SJCRH30 (cell line): ENCODE measurements at places on chromosomes 2 and 18.

GRCh38 chr2:24618144-24618543 lies 127.1 kb downstream of the NCOA1 start:
- DNase-seq, result peak; percentile 36

GRCh38 chr18:79587779-79588635 lies 91.6 kb upstream of the CTDP1 start:
- DNase-seq, result no peak

GRCh38 chr2:164065038-164065437 lies 329.2 kb upstream of the FIGN start:
- no peak for DNase-seq

- no peak for DNase-seq
These were observed 44.0 kb upstream of the DSG1 start for GRCh38 chr18:31273812-31274527.

GRCh38 chr2:216474925-216475670 lies 23.5 kb upstream of the RPL37A start:
- DNase-seq, result no peak

DNA sequence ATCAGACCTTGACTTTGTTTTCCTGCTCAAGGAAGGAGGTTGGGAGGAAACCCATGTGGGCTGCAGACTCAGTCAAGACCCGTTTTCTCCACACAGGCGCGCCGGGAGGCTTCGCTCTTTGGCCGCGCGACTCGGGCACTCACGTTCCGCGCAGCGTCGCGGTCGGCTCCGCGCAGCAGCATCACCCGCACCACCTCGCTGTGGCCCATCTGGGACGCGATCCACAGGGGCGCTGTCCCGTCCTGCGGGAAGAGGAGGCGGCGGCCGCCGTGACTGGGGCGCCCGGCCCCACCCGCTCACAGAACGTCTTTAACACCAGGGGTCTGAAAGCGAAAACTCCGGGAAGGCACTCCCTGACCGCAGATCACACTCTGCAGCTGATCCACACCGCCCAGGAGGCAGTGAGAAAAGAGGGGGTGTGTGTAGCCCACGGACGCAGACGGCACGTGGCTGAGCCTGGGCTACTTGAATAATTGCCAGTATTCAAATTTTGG lies 33.1 kb upstream of the NPC1 start:
- DNase-seq, result no peak

GRCh38 chr2:143254110-143254509 lies 124.9 kb downstream of the ARHGAP15 start:
- DNase-seq, result peak; percentile 29

- no peak for DNase-seq
These were observed 263.2 kb downstream of the LTBP1 start for GRCh38 chr2:33209976-33210375.

DNA sequence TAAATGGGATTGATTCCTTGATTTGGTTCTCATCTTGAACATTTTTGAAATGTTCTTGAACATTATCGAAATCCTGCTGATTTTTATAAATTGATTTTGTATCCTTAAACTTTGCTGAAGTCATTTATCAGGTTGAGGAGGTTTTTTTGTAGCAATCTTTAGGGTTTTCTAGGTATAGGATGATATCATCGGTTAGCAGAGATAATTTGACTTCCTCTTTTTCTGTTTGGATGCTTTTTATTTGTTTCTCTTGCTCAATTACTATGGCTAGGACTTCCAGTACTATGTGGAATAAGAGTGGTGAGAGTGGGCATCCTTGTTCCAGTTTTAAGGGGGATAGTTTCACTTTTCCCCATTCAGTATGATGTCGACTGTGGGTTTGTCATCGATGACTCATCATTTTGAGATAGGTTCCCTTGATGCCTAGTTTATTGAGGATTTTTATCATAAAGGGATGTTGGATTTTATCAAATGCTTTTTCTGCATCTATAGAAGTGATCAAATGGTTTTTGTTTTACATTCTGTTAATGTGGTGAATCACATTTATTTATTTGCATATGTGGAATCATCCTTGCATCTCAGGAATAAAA lies 201.5 kb upstream of the ZSWIM2 start:
- no peak for DNase-seq

GRCh38 chr18:37634516-37634915 lies 68.9 kb upstream of the CELF4 start:
- DNase-seq, result no peak

- peak; percentile 86 for DNase-seq
These were observed 9.6 kb upstream of the ITPRIPL1 start for GRCh38 chr2:96315400-96316071.

- no peak for DNase-seq
These were observed 159.8 kb downstream of the UXS1 start for GRCh38 chr2:106034325-106034724.

DNA sequence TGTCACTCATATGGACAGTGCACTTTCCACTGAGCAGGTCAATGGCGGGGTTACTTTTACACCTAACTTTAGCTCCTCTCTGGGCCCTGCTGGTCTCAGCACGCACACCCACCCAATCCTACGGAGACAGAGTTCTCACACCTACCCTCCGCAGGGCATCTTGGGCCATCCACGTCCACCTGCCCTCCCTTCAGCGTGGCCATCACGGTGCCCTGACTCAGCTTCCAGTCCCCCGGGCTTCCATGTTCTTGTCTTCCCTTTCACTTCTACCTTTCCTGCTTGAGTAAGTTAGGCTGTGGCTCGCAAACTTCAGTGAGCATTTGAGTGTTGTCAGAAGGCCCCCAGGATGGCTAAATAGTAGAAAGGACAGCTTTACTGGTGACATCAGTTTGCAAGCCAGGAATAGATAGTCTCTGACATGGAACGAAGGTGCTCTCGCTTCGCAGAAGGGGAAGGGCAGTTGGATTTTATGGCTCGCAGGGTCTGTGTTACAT lies 232.4 kb downstream of the SEPTIN10 start:
- no peak for DNase-seq

GRCh38 chr2:28403370-28403956 lies 10.8 kb downstream of the FOSL2 start:
- no peak for DNase-seq

DNA sequence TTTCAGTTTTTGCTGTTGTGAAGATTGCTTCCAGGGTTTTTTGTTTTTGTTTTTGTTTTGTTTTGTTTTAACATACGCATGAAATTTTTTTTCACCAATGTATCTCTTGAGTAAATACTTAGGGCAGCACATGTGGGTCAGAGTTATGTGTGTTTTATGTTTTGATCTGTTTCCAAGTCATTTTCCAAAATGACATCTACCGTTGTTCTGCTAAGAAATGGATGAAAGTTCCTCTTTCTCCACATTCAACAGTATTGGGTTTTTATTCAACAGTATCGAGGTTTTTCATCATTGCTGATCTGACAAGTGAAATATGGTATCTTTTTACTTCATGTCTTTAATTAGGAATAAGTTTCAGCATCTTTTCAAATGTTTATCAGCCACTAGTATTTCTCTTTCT lies 16.7 kb downstream of the RNF144A start:
- DNase-seq, result no peak

- no peak for DNase-seq
These were observed 3.9 kb upstream of the TTC39C start for GRCh38 chr18:24010673-24011072.

GRCh38 chr18:75256376-75256775 lies 45.8 kb downstream of the TSHZ1 start:
- DNase-seq, result no peak

DNA sequence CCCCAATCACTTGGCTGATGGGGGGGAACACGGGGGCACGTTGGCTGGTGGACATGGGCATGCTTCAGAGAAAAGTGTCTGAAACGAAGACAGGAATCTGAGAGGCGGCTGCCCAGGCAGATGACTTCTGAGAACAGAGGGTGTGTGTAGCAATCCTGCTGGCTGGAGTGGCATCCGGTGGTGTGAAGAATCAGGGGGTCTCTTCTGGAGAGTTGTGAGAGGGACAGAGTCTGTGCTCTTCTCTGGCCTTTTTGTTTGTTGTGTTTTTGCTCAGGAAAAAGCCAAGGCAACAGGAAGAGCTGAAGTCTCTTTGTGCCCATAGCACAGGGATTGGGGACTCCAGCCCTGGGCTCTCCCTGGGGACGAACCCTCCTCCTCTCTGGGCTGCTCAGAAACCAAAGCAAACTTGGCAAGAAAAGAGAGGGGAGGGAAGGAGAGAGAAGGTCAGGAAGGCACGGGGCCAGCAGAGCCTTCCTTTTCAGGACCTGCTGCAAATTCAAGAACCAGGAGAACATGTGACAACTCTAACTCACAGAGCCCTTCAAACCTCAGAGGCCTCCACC lies 97.0 kb upstream of the SMAD2 start:
- no peak for DNase-seq

- DNase-seq, result no peak
These were observed 77.5 kb upstream of the ZFP36L2 start for GRCh38 chr2:43303889-43304288.

DNA sequence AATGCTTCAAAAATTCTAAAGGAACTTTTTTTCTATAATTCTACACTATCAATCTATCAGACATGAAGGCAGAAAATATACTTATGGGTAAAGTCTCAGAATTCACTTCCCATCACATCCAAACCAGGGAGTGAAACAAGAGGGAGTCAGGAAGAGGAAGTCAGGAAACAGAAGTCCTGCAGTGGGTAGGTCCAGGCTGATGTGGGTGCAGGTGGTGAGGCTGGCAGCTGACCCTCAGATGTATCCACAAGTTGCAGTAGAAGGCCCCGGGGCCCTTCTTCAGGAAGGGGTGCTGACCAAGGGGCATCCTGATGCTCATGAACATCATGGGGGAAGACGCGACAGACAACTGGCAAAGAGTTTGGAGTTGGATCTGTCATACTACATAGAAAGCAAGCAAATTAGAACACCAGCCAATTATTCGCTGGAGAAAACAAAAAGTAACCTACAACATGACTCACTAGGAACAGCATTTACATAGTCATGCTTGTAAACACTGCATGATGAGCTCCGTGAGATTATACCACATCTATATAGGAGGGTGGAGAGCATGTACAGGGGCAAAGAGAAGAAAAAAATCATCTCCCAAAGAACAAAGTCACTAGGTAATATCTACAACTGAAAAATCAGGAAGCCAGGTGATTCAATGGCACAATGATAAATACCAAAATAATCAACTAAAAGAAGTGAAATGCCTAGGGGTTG lies 4.2 kb downstream of the UXS1 start:
- no peak for DNase-seq

- DNase-seq, result no peak
These were observed 128.7 kb downstream of the NFATC1 start for GRCh38 chr18:79524181-79525078.

GRCh38 chr2:141027221-141027620 lies 1103.6 kb downstream of the LRP1B start:
- no peak for DNase-seq

DNA sequence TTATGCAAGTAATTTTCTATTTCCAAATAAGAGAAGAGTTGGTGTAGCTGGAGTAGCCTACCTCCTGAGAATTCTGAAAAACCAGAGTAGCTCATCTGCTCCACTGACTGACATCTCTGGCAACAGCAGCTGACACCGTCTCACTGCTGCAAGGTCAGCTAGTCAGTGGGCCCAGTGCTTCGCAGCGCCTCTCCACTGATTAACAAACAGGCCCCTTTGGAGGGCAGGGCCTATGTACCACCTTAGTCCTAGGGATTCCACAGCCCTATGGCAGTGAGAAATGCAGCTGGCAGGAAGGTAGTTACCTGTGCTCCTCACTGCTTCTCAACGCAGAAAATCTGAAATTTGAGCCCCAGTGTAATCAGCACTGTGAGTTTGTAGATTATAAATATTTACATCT lies 97.5 kb downstream of the DLGAP1 start:
- DNase-seq, result no peak

GRCh38 chr2:221810650-221811049 lies 238.5 kb upstream of the EPHA4 start:
- no peak for DNase-seq

- DNase-seq, result peak; percentile 12
These were observed 228.9 kb downstream of the RBM43 start for GRCh38 chr2:151032741-151033191.

DNA sequence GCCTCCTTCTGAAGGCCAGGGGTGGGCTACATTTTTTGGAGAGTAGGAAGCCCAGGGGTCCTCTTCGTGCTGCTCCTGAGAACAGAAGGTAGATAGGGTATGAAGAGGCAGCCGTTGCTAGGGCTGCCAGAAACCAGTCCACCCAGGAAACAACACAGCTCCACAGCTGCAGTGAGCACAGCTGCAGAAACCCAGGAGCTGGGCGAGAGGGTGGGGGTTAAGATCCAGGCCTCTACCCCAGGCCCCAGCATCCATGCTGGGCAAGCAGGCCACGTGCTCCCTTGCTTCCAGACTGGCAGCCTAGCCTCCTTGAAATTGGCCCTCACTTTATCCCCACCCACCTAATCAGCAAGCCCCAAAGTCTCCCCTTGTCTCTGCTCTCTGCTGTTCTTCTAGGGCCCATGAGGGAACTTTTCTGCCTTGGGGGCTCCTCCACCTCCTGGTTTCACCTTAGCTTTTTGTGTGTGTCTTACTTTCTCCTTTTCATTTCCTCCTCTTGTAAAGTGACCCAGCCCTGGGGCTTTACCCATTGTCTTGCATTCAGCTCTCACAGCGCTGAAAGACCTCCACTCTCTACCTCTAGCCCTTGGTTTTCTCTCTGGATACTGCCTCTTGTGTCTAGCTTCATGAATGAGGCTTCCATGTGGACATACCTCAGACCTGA lies 30.7 kb downstream of the STON1 start:
- DNase-seq, result peak; percentile 60

- no peak for DNase-seq
These were observed 173.6 kb downstream of the GRB14 start for GRCh38 chr2:164447660-164448059.

GRCh38 chr2:113709022-113709421 lies 47.4 kb downstream of the SLC35F5 start:
- no peak for DNase-seq

- DNase-seq, result peak; percentile 64
These were observed 30.4 kb upstream of the MAPRE3 start for GRCh38 chr2:26940001-26940400.

GRCh38 chr2:48512571-48512970 lies 17.4 kb upstream of the STON1 start:
- DNase-seq, result no peak

GRCh38 chr2:98809878-98810587 lies 79.1 kb upstream of the MGAT4A start:
- no peak for DNase-seq

GRCh38 chr18:38250971-38251370 lies 685.4 kb upstream of the CELF4 start:
- peak; percentile 24 for DNase-seq

- DNase-seq, result no peak
These were observed 107.4 kb downstream of the ARL6IP6 start for GRCh38 chr2:152825834-152826233.

DNA sequence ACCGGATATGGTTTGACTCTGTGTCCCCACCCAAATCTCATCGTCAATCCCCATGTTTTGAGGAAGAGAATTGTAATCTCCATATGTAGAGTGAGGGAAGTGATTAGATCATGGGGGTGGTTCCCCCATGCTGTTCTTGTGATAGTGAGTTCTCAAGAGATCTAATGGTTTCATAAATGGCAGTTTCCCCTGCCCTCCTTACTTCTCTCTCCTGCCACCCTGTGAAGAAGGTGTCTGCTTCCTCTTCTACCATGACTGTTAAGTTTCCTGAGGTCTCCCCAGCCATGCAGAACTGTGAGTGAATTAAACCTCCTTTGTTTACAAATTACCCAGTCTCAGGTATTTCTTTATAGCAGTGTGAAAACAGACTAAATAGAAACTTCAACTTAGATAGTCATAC lies 69.5 kb downstream of the SESTD1 start:
- no peak for DNase-seq

- DNase-seq, result no peak
These were observed 39.6 kb downstream of the LCLAT1 start for GRCh38 chr2:30486655-30487054.
